ENCODE measurements at places on chromosomes 4 and X.

GRCh38 chr4:31189938-31190337 lies 469.8 kb downstream of the PCDH7 start:
- no peak for DNase-seq

DNA sequence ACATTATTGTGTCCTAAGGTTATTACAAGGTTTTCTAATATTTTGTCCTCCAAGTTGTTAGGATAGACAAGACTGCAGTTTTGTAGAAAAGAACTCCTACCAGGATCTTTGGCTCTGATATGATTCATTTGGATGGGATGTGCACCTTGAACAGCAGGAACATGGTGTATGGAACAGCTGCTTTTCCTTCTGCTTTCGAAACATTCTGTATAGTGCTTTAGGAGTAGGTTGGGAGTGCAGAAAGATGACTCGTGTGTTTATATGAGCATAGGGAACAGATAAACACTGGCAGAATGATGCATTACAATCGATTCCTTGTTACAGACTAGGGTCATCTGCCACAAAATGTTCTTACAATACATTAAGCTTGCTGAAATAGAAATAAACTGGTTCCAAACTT lies 790.1 kb downstream of the DMD start:
- DNase-seq, result no peak

GRCh38 chrX:153897899-153898298 lies 6.6 kb upstream of the AVPR2 start:
- peak; percentile 54 for DNase-seq

GRCh38 chr4:163609019-163609418 lies 114.5 kb downstream of the TMA16 start:
- no peak for DNase-seq

GRCh38 chr4:55866290-55866907 lies 13.0 kb downstream of the EXOC1 start:
- DNase-seq, result no peak

- DNase-seq, result peak; percentile 2
These were observed 101.3 kb downstream of the TBL1X start for GRCh38 chrX:9566150-9566621.

GRCh38 chr4:95857761-95858160 lies 17.9 kb downstream of the PDHA2 start:
- no peak for DNase-seq

GRCh38 chr4:119729835-119730670 lies 101.4 kb upstream of the PDE5A start:
- DNase-seq, result no peak

GRCh38 chrX:41087201-41087600 lies 2.0 kb downstream of the USP9X start:
- no peak for DNase-seq

DNA sequence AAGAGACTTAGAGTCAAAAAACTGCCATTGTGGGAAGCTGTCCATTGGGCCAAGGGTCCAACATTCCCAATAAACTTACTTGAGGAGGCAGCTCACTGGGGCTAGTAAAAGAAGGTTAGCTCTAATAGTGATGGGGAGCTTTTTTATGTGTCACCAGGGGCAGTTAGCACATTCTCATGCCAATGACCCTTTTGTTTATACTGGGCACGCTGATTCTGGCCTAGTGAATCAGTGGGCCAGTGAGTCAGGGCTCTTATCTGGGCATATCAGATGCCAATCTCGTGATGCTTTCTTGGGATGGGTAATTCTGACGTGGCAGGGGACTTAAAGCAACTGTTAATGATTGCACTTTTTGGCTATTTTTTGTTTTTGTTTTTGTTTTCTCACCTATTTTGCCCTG lies 27.8 kb downstream of the TCEAL1 start:
- no peak for DNase-seq
